ENCODE measurements at places on chromosomes 6 and 20.
A peak's percentile ranks its signal among the peaks of the same experiment; 100 is the strongest.

DNA sequence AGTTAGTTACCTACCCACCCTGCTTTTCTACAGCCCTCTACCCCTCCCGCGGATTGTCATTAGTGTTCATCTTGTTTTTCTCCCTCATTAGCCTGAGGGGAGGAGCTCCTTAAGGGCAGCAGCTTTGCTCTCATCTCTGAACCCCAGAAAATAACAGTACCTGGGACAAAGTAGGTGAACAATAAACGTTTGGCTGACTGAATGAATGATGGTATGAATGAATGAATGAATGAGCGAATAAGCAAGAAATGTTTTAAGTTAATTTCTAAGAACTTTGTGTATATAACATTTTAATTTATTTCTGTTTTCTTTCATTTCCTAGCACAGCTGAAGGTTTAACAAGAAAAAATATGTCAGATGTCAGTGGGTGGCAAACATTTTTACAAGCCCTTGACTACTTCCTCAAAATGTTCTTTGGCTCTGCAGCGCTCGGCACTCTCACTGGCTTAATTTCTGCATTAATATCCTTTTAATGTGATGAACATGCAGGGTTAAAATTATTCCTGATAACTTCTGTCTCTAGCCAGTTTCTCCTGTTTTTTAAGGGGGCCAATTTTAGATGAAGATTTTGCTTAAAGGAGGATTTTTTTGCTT, 50.1 kb downstream of the SLC9A8 start:
- DNase-seq, result no peak

- DNase-seq, result no peak
Observed at GRCh38 chr6:35503534-35503933, 6.7 kb upstream of the TEAD3 start.

DNA sequence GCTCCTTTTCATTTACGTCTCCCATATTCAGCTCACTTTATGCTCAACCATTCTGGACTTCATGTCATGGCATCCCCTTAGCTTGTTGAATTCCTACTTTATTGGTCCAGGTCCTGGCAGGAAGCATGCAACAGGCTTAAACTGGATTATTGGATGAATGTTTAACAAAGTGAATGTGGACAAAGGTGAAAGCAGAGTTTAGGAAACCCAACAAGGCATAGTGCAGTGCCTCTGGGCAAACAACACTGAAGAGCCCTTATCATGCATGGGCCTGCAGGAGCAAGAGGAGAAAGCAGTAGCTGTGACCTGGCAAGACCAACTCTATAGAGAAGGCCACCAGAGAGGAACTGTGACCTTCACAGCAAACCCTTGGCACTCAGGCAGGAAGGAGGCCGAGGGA, 5.3 kb upstream of the ANKRD66 start:
- no peak for DNase-seq

GRCh38 chr6:22306741-22307466, 10.1 kb upstream of the PRL start:
- no peak for DNase-seq

DNA sequence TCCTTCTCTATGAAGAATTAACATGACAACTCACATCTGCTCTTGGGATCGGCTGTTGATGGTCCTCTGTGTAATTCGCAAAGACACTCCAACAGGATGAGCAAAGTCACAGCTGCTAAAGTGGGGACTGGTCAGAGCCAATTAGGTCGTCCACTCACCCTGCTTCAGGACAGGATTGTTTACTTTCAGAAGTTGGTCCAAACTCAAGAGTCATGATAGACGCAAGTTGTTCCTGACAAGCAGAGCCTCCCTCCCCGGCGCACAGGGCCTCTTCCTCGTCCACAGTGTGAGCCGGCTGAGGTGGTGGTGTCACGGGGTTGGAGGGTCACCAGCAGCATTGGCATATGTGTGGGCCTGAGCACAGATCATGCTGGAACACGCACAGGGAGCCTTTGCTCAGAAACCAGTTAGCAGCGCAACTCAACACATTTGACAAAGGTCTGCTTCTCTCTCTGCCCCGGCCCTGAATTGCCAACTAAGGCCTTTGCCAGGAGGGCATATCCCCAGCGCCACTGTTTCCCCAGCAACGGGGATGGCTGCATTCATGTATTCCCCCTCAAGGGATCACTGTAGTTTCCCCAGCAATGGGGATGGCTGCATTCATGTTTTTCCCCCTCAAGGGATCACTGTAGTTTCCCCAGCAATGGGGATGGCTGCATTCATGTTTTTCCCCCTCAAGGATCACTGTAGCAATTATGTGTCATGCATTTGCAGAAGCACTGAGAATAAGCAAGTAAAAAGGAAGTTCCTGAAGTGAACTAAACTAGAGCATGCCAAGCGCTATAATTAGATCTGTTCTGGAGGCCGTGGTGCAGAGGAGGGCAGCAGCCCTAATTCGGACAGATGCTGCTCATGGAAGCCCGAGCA, 111.7 kb downstream of the THBS2 start:
- no peak for DNase-seq

DNA sequence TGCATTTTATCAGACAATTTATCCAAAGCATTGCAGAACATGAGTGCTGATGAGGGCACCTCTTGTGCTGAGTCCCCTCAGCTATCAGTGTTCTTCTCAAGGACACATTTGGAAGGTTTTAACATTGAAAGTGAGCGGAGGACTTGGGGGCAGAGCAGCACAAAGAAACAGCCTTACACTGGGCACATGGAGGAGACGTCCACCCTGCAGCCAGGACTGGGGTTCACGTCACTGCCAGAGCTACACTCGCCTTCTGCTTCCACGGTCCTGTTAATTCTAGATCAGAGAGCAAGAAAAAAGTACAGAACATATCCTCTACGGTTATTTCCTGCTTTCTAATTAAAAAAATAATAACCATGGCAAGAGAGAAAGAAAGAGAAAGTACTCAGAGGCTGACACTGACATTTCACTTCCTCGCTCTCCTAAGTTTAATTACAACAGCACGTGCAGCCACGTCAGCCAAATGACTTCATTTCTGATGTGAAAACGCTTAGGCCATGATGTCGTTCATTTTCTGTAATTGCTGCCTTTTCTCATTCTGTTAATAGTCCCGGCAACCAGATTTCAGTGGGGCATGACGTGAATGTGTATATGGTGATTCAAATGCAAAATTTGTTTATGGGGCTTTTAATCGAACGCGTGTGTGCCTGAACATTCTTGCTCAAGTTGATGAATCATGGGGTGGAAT, 5.1 kb downstream of the PRND start:
- DNase-seq, result peak; percentile 22

DNA sequence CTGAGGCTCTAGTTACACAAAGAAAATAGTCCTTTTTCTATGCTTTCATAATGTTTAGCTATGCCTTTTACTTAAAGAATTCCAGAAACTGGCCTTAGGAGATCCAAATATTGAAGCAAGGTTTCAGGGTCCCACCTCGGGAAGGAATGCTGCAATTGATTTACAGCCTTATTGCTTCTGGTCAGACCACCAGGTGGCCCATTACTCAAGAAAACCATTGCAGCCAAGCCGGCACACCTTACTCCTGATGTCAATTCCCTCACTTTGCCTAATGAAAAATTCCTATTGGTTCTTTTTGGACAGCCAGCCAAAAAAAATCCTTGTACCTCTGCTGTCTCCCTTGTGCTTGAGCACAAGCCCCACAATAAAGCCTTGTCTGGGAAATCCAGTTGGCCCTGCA, 173.9 kb downstream of the LMBRD1 start:
- DNase-seq, result no peak

DNA sequence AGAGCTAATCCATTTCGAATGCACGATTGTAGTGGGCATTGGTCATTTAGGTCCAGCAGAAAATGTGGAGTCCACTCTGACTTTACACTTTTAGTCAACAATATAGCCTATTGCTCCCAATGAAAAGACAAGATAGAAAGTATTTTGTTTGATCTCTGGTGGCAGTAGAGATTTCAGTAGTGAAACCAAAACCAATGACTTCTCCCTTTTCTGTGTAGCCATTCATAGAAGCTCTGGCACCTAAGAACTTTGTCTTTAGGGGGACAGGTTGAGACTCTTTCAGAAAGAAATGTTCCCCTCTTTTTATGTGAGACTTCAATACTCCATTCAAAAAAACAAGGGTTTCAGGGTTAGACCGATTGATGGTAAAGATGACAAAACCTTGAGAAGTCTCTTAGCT, 510.8 kb upstream of the POU3F2 start:
- DNase-seq, result no peak

DNA sequence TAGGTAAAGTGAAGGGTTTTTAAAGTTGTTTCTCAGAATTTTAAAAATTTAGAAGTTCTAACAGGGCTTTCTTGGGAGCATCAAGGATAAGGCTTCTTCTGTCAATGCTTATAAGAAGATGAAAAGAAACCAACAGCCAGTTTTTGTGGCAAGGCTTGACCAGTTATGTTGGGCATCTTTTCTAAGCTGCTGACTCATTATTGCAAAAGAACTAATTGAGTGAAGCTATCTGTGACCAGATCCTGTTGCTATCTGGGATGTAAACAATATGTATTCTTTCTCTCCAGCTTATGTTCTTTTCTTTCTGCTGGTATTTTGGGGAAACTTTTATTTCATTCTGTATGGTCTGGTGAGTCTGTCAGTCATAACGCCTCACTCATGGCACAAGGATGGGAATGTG, 643.8 kb downstream of the HDGFL1 start:
- no peak for DNase-seq

- DNase-seq, result no peak
Observed at GRCh38 chr6:8934318-8934717, 499.0 kb upstream of the SLC35B3 start.

DNA sequence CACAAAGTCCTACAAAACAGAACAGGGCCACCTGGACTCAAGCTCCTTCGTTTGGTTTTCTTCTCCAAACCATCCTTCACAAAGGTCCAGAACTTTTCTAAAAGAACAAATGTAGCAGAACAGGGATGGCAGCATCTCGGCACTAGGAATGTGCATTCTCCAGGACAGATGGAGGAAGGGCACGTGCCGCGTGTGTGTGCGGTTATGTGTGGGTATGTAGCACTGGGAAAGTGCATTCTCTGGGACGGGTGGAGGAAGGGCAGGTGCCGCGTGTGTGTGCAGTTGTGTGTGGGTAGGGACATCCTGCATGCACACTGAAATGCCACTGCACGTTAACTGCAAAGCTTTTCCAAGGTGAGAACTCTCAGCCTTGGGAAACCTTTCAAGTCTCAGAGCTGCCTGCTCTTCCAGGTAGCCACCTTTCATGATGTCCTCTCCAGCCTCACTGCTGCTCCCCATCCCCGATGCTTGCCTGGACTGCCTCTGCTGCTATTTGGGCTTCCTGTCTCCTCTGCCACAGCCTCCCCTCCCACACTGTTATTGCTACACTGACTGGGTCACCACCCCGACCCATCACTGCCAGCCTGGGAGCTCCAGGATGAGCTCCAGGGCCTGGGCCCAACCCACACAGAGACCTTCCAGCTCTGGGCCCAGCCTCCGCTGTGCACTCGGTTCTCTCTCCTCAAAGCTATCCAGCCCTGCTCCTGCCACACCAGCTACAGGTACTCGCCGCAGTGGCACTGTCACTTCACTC, 47.6 kb downstream of the EZR start:
- DNase-seq, result no peak

DNA sequence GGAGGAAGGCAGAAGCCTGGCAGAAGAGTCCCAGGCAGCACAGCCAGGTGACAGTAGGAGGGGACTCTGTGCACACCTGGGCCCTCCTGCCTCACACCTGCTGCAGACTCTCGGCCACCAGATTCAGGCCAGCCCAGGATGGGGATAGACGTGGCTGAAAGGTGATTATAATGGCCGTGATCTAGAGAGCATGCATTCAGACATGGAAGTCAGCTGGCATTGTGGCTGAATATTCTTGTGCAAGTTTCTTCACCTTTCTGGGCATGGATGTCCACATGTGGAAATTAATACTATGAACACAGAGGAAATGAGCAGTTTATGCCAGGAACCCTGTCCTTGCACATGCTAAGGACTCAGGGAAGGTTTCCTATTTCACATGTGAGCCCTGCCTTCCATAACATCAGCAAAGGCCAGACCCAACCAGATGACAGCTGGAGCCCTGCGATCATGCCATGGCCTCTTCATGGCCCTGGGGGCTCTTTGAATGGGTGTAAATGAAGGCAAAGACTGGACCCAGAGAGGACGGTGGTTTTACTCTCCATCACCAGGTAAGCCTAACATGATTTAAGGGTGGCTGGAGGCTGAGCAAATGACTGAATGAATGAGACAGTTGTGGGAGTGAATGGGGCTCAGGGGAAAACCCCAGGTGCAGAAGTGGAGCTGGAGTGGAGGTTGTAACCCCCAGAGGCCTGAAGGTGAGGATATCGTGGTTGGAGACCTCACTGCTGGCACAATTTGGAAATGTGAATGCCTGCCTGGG, 2.7 kb upstream of the RAET1L start:
- no peak for DNase-seq
